ENCODE measurements at places on chromosomes 2 and 18.

GRCh38 chr2:118549503-118549902 lies 297.9 kb downstream of the EN1 start:
- no peak overlapping the region for H3K27ac ChIP-seq
- H3K4me3 ChIP-seq = no peak overlapping the region
- no peak for DNase-seq
- H3K4me1 ChIP-seq = no peaks in the 10 kb centered on the region

GRCh38 chr18:79796016-79796415 lies 1.7 kb upstream of the KCNG2 start:
- DNase-seq = no peak
- H3K36me3 ChIP-seq = peaks cover 2% of the 10 kb centered on the region
- H3K4me3 ChIP-seq = no peak overlapping the region
- peaks cover 68% of the 10 kb centered on the region for H3K27me3 ChIP-seq
- H3K4me1 ChIP-seq = peaks cover 34% of the 10 kb centered on the region

DNA sequence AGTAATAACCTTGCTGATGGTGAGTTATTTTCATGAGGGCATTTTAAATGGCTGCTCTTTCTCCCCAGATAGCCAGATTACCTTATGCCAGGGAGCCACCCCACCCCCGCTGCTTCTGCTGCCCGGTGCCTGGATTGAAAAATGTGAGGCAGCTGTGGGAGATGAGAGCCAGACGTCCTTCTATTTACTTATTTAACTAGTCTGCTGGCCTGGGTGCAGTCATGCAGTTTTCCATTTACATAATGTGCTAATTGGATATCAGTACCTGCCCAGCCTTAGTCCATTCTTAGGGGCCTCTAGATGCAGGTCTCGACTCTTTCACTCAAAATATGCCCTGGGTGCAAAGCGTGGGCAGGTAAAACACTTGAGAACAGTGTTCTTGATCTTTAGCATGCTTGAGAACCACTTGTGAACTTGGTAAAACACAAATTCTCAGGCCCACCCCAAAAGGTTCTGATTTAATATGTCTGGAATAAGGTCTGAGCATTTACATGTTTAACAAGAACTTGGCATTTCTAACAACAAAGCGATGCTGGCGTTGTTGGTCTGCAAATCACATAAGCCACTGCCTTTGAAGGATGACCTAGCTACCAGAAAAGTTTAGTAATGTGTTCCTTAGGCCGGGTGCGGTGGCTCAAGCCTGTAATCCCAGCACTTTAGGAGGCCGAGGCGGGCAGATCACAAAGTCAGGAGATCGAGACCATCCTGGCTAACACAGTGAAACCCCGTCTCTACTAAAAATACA lies 154.3 kb downstream of the NRP2 start:
- no peak overlapping the region for H3K27ac ChIP-seq
- H3K4me1 ChIP-seq = no peaks in the 10 kb centered on the region
- no peaks in the 10 kb centered on the region for H3K36me3 ChIP-seq

DNA sequence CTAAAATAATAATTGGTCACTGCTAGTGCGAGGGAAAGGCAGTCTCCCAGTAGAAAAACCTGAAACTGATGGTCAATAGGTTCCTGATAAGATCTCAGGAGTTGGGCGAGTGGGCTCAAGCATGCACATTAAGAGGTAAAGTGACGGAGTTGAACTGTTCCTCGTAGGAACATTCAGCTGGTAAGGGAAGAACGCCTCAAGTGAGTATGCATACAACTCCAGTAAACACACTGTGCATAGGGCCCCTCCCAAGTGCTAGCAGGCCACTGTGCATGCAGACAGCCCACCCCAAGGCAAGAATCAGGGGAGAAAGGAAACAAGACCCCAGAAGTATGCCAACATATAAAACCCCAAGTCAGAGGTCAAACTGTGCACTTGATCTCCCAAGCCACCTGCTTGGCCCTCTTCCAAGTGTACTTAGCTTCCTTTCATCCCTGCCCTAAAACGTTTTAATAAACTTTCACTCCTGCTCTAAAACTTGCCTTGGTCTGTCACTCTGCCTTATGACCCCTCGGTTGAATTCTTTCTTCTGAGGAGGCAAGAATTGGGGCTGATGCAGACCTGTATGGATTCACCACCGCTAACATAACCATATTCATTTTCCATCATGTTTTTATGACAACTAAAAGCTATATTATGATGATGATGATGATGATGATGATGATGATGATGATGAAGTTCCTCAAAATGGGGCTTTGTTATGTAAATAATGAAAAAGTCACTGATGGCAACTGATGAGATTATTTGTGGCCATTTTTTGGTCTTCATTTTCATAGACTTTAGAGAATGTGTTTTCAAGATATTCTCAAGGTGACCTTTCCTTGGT lies 118.0 kb upstream of the RAB27B start:
- no peak for DNase-seq
- H3K27me3 ChIP-seq = peaks cover 9% of the 10 kb centered on the region
- H3K27ac ChIP-seq = no peak overlapping the region
- H3K4me1 ChIP-seq = peaks cover 10% of the 10 kb centered on the region
- no peak overlapping the region for H3K4me3 ChIP-seq
- no peaks in the 10 kb centered on the region for H3K36me3 ChIP-seq

DNA sequence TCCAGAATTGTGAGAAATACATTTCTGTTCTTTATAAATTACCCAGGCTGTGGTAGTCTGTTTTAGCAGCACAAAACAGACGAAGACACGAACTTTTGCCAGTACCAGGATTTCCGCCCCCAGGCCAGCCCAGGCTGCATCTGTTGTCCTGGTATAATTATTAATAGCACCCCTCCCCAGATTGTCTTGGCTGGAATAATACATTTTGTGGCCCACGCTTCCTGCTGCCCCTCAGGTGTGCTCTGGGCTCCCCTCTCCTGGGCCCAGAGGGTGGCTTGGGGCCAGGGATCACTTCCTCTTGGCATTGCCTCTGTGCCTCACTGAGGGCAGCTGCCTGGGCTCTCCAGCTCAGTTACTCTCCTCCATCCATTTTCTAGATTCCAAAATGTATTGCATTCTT lies 102.1 kb upstream of the HS6ST1 start:
- H3K36me3 ChIP-seq = no peaks in the 10 kb centered on the region
- H3K4me1 ChIP-seq = no peaks in the 10 kb centered on the region
- H3K4me3 ChIP-seq = no peak overlapping the region
- DNase-seq = no peak
- no peak overlapping the region for H3K27ac ChIP-seq

GRCh38 chr2:150811259-150811855 lies 323.9 kb upstream of the RND3 start:
- no peaks in the 10 kb centered on the region for H3K36me3 ChIP-seq
- DNase-seq = no peak
- H3K27ac ChIP-seq = no peak overlapping the region
- H3K27me3 ChIP-seq = no peaks in the 10 kb centered on the region

- no peak for DNase-seq
- no peaks in the 10 kb centered on the region for H3K36me3 ChIP-seq
- no peak overlapping the region for H3K27ac ChIP-seq
Measured at GRCh38 chr2:175293776-175294175, 112.3 kb upstream of the ATP5MC3 start.

DNA sequence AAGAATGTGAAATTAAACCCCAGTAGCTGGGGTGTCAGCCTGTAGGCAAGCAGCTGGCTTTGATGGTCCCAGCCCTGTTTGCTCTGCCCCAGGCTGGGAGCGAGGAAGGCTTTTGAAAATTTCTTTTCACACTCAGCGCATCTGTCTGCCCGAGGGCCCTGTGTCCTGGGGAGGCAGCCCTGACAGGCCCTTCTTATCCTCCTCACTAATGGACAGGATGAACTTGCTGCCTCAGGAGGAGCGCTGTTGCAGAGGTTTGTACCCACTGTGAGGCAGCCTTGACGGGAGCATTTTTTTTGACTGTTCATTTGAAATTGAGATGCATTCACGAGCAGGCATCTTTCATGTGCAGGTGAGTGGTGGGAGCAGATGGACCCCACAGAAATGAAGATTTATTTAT lies 62.4 kb downstream of the SERPINB8 start:
- H3K4me3 ChIP-seq = no peak overlapping the region
- peaks cover 6% of the 10 kb centered on the region for H3K27me3 ChIP-seq
- H3K27ac ChIP-seq = no peak overlapping the region
- H3K36me3 ChIP-seq = no peaks in the 10 kb centered on the region
- DNase-seq = no peak
- no peaks in the 10 kb centered on the region for H3K4me1 ChIP-seq

- peaks cover 12% of the 10 kb centered on the region for H3K4me1 ChIP-seq
- DNase-seq = no peak
- H3K36me3 ChIP-seq = no peaks in the 10 kb centered on the region
- no peak overlapping the region for H3K4me3 ChIP-seq
- no peak overlapping the region for H3K27ac ChIP-seq
- H3K27me3 ChIP-seq = peaks cover 11% of the 10 kb centered on the region
Measured at GRCh38 chr2:20501974-20502373, 55.1 kb downstream of the RHOB start.

DNA sequence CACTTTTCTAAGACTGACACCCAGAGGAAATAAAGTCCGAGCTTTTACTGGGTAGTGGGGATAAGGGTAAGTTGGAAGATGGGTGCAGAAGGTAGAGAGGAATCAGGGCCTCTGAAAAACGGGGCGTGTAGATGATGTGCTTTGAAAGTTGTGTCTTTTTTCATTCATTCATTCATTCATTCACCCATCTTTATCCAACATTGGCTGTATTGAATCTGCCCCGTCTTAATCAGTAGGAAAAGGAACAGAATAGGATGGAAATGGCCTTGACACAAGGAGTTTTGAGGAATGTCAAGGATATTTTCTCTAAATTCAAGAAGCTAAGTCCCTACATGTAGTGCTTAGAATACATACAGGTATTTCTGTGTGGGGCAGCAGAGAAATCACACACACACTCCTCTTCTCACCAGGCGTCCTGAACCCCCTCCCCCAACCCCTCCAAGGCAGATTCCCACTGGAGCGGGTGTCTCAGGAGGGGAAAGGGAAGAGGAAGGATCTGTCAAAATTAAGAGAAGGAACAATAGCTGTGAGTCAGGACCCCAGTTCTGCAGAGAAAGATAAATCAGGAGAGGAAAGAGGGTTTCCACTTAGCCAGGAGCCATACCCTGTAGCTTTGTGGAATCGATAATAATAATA lies 13.9 kb downstream of the DYSF start:
- H3K4me1 ChIP-seq = peaks cover 6% of the 10 kb centered on the region
- no peak overlapping the region for H3K27ac ChIP-seq
- peak overlapping the region; percentile 75 for H3K4me3 ChIP-seq
- no peaks in the 10 kb centered on the region for H3K36me3 ChIP-seq
- H3K27me3 ChIP-seq = peaks cover 34% of the 10 kb centered on the region

- no peak overlapping the region for H3K27ac ChIP-seq
- H3K27me3 ChIP-seq = no peaks in the 10 kb centered on the region
- peaks cover 58% of the 10 kb centered on the region for H3K36me3 ChIP-seq
- no peak for DNase-seq
- no peak overlapping the region for H3K4me3 ChIP-seq
- H3K4me1 ChIP-seq = peaks cover 20% of the 10 kb centered on the region
Measured at GRCh38 chr2:20314562-20315501, 35.8 kb downstream of the PUM2 start.

DNA sequence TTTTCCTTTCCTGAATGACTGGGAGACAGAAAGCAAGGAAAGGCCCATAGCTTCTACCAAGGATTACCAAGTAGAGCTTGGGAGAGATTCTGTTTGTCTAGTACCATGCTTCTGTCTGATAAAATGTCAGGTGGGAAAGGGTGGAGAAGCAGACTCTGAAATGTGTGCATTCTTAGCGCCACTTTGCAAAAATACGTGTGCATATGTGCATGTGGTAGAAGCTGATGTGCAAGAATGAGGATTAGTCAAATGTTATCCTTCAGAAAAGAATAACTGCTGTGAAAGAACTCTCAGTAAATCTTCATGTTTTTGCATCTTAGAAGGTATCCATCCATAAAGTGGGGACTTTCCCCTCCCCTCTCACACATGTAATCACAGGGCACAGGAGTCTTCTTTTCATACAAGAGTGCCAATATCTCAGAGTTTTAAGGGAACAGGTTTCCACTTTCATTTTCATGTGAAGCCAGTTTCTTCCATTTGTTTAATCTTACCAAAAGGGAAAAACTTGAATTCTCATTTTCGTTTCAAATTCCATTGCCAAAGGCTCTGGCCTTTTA lies 15.4 kb upstream of the DGKD start:
- H3K36me3 ChIP-seq = no peaks in the 10 kb centered on the region
- DNase-seq = no peak
- H3K27ac ChIP-seq = no peak overlapping the region
- H3K4me1 ChIP-seq = peaks cover 26% of the 10 kb centered on the region
- H3K27me3 ChIP-seq = no peaks in the 10 kb centered on the region

DNA sequence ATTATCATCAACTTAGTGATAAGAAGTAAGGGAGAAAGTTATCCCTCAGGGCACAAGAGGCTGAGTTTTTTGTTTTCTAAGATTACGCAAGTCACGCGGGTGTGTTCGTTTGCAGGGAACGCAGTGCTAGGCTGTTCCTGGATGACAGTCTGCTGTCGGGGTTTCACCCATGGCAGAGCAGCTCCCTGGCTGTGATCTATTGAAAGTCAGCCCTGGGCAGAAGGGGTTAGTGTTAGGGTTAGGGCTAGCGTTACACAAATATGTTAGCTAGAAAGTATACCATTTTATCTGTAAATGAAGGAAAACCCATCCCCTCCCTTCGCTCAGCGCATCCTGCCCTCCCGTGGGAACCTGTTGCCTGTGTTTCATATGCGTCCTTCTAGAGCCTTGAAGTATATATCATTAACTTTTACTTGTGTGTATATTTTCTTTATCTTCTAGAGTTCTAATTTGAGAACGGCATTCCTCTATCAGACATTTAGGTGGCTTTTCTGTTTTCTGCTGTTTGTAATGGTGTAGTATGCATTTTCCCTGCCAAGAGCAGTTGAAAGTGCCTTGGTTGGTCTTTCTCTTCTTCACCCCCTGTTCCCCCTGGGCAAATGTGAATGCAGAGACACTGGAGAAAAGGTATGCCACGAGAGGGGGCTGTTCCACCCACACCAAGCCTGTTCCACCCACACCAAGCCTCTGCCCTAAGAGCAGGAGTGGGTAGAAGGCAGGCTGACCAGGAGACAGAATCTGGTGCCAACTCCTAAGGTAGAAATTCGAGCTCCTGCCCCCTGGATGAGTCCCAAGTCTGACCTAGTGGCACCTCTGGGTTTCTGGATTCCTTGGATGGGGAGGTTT lies 47.0 kb downstream of the ARMC9 start:
- no peaks in the 10 kb centered on the region for H3K36me3 ChIP-seq
- DNase-seq = no peak
- no peaks in the 10 kb centered on the region for H3K27me3 ChIP-seq
- no peak overlapping the region for H3K4me3 ChIP-seq

GRCh38 chr2:103155308-103155707 lies 393.5 kb downstream of the TMEM182 start:
- H3K27ac ChIP-seq = no peak overlapping the region
- H3K36me3 ChIP-seq = no peaks in the 10 kb centered on the region
- peaks cover 2% of the 10 kb centered on the region for H3K27me3 ChIP-seq
